ENCODE measurements at places on chromosomes 6 and 20.

GRCh38 chr6:1739220-1739619 is 129.5 kb downstream of the FOXC1 start:
- DNase-seq: no peak

DNA sequence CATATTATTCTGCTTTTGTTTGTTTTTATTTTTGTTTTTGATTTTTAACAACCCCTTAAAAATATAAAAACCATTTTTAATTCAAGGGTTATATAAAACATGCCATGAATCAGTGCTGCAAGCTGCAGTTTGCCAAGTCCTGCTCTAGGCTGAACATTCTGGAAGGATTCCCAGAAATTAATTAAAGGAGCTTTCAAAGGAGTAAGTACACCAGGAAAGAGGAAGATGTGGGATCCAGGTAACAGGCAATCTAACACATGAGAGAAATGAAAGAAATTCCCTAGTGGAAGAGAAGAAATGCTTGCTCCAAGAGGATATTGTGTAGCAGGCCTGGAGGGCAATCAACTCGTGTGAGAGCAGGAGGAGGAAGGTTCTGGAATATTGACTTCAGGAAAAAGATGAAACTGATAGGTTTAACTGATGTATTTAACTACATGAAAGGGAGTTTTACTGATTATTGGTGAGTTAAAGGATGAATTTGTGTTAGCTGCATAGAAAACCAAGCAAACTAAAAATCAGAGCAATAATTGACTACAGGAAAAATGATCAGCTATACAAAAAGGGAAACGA is 146.0 kb upstream of the PHACTR1 start:
- DNase-seq: no peak

DNA sequence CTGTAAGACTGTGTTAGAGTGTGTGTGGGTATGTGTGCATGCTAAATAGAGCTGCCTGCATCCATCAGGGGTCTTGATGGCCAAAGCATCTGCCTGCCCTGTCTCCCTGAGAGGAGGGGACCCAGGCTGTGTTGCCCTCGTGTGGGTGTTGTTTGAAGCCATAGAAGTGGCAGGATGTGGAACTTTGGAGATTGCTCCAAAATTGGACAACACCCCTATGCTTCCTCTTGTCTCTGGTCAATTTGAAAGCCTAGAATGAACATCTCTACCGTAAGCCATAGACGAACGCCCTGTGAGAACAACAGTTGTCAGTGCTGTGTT is 82.6 kb downstream of the ASXL1 start:
- DNase-seq: no peak

- DNase-seq: no peak
These were observed 486.1 kb upstream of the CDH4 start for GRCh38 chr20:60765821-60766403.

DNA sequence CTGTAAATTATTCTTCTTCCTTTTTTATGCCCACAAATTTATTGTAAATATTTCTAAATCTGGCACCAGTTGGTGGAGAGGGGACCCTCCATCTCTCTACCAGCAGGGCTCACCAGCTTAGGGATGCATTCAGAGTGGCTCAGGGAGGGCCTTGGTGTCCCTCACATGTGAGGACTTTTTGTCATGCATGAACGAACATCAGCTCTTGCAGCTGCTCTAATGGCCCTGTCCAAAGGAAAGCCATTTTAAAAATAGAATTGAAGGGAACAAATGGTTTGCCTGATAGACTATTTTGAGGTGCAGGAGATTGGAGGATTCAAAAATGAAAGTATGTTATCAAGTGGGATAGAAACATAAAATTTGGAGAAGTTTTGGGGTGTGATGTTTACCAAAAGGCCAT is 37.5 kb upstream of the KLHL31 start:
- DNase-seq: no peak

DNA sequence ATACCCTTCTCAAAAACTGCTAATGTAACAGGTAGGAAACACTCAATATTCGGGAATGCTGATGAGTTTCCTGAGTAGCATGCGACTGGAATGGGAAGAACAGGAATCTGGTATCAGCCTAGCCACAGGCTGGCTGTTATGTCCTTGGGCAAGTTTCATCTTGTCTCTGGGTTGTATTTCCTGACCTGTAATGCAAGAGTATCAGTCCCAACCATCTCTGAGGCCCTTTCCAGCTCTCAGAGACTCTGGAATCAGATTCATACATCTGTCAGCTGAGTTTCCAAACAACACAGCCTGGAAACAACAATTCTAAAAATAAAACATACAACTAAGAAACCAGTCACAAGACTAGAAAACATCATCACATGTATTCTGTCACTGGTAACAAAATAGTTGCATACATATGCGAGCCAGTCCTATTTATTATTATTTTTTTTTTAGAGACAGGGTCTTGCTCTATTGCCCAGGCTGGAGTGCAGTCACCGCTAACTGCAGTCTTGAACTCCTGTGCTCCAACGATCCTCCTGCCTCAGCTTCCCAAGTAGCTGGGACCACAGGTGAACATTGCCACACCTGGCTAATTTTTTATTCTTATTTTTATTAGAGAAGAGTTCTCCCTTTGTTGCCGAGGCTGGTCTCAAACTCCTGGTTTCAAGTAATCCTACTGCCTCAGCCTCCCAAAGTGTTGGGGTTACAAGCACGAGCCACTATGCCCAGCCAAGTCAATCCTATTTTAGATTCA is 16.7 kb upstream of the TFAP2A start:
- DNase-seq: no peak

DNA sequence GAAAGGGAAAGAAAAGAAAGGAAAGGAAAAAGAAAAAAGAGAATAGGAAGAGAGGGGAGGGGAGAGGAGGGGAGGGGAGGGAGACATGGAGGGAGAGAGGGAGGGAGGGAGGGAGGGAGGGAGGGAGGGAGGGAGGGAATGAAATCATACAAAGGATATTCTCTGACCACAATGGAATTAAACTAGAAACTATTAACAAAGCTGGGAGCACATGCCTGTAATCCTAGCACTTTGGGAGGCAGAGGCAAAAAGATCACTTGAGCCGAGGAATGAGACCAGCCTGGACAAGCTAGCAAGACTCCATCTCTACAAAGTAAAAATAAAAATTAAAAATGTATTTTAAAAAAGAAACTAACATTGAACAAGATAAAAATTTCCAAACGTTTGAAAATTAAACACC is 62.8 kb downstream of the ILRUN start:
- DNase-seq: no peak

DNA sequence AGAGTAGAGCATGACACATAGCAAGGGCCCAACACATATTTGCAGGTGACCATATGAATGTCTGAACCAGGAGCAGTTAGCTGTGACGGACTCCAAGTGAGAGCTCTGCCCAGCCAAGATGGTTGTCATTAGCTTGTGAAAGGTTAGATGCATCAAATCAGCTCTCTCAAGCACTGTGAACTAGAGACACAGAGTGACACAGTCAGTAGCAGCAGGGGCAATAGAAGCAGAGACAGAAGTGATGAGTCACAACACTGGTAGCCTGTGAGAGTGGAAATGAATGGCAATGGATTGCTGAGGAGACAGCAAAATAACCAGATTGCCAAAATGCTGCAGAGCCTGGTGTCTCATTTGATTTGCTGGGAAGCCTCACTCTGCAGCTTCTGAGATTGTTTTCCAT is 558.9 kb downstream of the PKHD1 start:
- DNase-seq: no peak

DNA sequence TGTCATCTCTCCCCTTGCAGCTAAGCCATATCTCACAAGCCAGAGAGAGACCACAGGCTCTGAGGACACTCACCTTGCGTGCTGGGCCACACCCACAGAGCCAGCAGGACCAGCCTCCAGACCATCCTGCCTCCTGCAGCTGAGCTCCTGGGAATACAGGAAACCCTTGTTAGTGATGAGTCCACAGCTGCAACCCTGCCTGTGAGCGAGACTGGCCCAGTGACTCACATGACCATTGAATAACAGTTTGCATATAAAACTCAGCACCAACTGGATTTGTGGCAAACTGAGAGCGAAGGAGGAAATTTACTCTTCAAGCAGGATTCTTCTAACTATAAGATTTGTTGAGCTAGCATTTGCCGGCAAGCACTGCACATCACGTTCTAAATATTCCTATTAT is 3.0 kb downstream of the THBS2 start:
- no peak for DNase-seq

- peak; percentile 5 for DNase-seq
These were observed 56.6 kb upstream of the RREB1 start for GRCh38 chr6:7050872-7051779.

- no peak for DNase-seq
These were observed 14.7 kb downstream of the UST start for GRCh38 chr6:148761527-148762011.

GRCh38 chr6:54320871-54321270 is 12.6 kb downstream of the TINAG start:
- no peak for DNase-seq

DNA sequence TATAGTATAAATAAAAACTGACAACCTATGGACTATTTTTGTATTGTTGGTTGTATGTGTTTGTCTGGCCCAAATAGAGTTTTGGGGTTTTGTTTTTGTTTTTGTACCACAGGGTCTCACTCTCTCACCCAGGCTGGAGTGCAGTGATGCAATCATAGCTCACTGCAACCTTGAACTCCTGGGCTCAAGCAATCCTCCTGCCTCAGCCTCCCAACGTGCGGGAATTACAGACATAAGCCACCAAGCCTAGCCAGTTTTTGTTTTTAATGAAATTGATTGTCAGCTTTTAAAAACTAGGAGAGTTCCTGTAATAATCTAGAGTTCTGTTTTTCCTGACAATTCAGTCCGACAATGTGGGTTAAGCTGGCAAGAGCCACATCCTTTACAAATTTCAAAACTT is 98.7 kb downstream of the ZMYND8 start:
- DNase-seq: no peak

DNA sequence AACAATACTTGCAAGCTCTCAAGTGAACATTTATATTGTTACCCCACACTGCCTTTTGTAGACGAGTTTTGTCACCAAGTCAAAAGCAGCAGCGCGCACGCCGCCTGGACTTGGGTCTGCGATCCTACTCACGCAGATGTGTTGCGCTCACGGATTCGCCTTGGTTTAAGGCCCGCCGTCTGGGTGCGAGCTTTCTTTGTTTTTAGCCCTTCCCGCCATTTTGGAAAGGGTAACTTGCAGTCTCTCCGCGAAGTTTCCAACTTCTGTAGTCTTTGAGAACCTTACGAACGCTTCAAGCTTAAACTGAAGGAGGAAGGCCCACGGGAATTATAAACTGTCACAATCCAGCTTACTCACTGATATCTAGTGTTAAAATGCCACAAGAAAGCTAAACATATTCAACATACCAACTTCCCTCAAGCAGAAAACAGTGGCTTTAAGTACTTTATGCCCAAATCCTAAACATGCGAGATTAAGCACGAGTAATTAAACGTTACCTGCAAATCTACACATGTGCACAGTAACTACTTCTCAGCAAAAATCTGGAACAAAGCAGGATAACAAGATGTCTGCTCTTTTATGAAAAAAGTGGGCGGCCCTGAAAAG is 80.4 kb upstream of the BTN3A2 start:
- DNase-seq: no peak

- DNase-seq: no peak
These were observed 60.0 kb downstream of the CD83 start for GRCh38 chr6:14177413-14178082.

DNA sequence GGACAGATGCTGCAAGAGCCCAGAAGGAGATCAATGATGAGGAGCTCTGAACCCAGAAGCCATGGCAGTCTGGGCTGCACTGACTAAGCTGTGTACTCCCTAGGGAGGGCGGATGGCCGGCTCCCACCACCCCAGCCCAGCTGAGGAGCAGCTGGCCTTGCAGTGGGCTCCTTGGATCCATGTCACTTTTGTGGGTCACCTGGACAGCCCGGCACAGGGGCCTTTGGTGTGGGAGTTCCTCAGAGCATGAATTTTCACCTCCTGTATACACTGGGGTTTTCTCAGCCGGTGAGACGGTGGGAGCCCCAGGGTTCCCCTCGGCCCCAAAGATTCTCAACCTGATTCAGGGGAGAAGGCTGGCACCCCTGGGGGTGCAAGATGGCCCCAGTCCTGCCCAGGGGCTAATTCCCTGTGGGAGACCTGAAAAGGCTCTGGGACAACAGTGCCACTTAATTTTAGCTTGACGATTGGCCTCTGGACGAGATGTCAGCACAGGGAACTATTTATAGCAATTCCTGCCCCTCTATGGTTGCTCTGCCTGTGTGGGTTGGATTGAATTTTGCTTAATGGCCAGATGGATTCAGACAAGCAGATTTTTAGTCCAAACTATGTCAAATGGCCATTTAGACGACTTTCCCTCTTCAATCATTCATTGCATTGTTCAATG is 121.6 kb upstream of the PMEPA1 start:
- DNase-seq: no peak

GRCh38 chr6:169934699-169935347 is 183.4 kb downstream of the ERMARD start:
- DNase-seq: no peak

DNA sequence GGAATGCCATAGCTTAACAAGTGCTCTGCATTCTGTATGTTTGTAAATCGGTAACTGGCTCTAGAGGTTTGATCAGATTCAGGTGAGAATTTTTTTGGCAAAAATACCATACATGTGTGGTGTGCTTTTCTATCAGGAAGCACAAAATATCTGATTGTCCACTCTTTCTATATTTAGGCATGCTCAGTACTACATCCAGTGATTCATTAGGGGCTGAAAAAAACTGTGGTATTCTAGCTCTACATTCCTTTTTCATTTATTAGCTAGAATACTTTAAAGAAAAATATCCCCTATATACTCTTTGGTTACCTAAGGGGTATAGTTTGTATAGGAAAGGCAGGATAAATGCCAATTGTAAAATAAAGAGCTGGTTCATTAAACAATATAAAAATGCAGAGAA is 10.6 kb upstream of the ELOVL2 start:
- no peak for DNase-seq

GRCh38 chr20:33673114-33673409 is 1.2 kb downstream of the NECAB3 start:
- DNase-seq: no peak

DNA sequence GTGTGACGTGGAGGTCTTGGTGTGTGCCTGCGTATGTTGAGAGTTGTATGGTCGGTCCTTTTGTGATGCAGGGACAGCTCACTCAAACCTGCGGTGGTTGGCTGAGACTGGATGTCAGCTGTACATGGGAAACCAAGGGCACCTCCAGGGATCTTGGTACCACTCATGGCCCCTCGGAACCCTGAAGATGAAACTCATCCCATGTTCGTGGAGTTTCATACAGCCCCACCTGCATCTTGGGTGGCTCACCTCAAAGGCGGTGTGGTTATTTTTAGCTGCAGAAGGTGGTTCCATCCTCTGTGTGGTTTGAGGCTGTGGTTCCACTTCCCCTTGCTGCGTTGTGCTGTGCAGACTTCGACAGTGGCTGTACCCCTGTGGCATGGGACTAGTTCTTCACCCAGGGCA is 52.6 kb upstream of the SLC22A1 start:
- no peak for DNase-seq
